Right lobe of liver (tissue), 6 donors: ENCODE measurements at places on chromosomes 11 and 22. TPM values are rescaled to one million over a fixed set of nuclear protein-coding genes. Genes with fewer than 3 reads are reported as not detected.

DNA sequence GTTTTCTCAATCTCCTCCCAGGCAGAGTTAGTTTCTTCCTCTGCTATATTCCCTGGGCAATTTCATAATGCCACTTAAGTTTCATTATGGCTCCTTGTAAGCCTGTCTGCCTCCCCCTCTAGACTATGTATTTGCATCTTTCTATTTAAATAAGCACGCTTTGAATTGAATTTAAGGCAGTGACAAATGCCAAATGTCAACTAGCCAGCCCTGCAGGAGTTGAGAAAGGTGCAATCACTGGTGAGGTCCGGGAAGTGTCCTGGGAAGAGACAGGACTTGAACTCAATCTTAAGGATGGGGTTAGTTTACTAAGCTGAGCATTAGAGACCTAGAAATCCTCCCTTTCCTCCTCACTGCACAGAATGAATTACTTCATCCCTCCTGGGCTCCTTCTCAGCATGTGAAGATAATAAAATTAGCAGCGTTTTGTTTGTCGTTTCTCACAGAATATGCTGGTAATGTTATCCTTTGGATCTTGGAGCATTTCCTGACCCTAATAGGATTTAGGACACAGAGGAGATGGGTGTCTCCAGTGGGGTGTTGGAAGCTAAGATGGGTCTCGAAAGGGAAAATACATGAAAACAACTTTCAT, 1.6 kb downstream of the TCP11L1 start:
- no peak for DNase-seq

DNA sequence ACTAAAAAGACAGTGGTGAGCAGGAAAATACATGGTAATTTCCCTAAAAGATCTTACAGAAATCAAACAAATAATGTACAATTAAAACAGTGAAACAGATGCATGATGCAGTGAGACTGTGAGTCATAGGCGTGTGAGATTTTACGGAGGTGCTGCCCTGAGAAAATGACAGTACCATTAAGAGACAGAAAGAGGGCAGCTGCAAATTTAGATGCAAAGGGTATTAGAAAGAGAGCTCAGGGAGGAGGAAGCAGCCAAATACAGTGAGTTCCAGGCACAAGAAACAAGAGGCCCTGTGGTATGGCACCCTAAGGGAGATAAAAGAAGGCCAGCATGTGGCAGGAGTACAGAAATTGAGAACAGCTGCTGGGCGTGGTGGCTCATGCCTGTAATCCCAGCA, 88.5 kb upstream of the FIBIN start:
- DNase-seq = no peak

GRCh38 chr11:8658321-8659057, 24.0 kb downstream of the TRIM66 start:
- DNase-seq = no peak

- no peak for DNase-seq
These were observed 507.0 kb downstream of the LRRC4C start for GRCh38 chr11:40952479-40952878.

DNA sequence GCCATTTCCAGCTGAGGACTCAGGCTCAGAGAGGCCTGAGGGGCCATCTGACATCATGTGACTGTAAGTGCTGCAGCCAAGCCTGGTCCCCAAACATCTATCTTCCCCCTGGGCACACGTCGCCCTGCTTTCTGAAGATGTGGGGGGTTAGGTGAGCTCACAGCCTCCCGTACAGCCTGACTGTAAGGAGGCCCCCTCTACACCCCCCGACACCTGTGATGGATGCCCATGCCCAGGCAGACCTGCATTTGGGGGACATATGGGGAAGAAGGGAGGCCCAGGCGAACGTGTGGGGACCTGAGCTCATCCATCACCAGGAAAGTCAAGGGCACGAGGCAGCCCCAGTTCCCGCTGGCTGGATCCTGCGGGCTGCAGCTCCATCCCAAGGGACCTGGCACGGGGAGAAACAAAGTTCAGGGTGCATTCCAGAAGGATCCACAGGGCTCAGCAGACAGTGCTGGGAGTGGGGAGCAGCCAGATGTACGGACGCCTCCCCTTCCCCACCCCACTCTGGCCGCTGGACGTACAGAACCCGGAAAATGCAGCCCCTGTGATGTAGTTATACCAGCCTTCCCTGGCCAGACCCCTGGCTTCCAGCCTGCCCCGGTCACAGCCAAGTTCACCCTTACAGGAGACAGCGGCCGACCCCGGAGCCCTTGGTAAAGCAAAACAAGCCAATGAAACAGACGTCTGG, 1431.4 kb downstream of the BRD1 start:
- no peak for DNase-seq

- DNase-seq = no peak
These were observed 4.7 kb upstream of the KDELR3 start for GRCh38 chr22:38462960-38463784.

GRCh38 chr22:23756891-23757290, 2.7 kb upstream of the VPREB3 start:
- no peak for DNase-seq

The OR6A2 gene
- total RNA-seq = not detected

- no peak for DNase-seq
These were observed 14.5 kb downstream of the SEPTIN3 start for GRCh38 chr22:41983513-41984405.

- DNase-seq = no peak
These were observed 102.1 kb downstream of the RASSF10 start for GRCh38 chr11:13110929-13111812.

- peak; percentile 77 for DNase-seq
These were observed 634.3 kb downstream of the OPCML start for GRCh38 chr11:132898021-132898420.

The LRRC55 gene
- total RNA-seq = 0.71 TPM

DNA sequence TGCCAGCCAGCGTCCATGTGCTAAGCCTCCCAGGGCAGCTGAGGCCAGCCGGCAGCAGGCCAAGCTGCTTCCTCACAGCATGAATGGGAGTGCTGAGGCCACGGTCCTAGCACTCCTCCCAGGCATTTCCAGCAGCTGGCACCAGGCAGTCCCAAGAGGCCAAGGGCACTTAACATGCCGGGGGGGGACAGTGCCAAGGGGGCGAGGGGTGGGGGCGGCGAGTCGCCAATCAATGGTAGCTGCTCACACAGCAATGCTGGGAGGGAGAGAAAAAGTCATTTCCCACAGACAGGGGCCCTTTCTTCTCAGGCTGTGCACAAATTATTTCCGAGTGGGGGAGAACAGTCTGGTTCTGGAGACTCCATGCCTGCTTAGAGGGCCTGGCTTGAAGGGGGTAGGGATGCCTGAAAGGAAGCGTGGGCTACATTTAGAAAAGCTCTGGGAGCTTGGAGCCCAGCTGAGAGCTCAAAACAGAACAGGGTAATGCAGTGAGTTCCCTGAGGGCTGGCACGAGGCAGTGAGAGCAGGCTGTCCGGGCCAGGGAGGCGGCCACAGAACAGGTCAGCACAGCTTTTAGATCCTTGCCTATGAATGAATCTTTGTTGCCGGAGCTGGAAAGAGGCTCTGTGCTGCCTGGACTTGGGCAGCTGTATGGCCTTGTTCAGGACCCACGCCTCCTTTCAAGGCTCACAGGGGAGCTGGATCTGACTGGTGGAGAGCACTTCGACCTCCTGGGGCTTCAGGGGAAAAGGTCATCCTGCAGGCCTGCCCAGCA, 14.4 kb upstream of the TBC1D10A start:
- no peak for DNase-seq

GRCh38 chr11:1171985-1172728, 14.4 kb downstream of the MUC5AC start:
- no peak for DNase-seq

GRCh38 chr11:2897048-2897447, 11.5 kb upstream of the CDKN1C start:
- DNase-seq = no peak

GRCh38 chr11:114085965-114086793, 26.7 kb downstream of the ZBTB16 start:
- DNase-seq = peak; percentile 68

DNA sequence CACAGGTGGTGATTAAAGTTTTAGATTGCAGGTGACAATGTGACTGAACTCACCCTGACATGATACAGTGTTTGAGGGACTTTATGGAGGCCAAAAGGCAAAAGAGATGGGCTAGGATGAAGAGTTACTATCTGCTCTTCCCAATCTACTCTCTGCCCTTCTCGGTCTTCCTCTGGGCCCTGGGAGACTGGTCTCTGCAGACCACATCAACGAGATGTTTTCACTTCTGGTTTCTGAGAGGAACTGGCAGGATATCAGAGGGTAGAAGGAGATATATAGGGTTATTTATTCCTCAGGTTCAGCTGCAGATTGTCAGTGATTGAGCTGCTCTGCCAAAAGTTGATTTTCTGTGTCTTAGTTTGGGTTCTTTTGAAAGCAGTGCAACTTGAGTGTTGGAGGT, 32.4 kb upstream of the CD44 start:
- DNase-seq = no peak

DNA sequence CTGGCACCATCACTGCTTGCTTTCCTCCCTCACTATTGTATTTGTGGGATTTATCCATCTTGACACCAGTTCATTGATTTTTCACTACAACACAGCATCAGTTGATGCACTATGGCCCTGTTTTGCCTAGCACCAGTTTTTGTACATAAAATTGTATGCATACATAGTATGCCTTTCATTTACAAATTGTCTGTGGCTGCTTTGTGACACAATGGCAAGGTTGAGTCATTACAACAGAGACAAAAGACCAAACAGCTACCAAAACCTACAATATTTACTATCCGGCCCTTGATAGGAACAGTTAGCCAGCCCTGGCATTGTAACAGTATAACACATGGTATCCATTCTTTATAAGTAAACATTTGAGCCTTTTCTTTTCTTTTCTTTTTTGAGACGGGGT, 150.3 kb downstream of the LDLRAD3 start:
- DNase-seq = no peak

- DNase-seq = no peak
These were observed 20.0 kb downstream of the FIBIN start for GRCh38 chr11:27013781-27014361.

The DGCR6L gene
- total RNA-seq = 66.7 TPM

- no peak for DNase-seq
These were observed 255.1 kb upstream of the B3GAT1 start for GRCh38 chr11:134667175-134667500.

- no peak for DNase-seq
These were observed 85.7 kb downstream of the BLID start for GRCh38 chr11:122030286-122030685.

- no peak for DNase-seq
These were observed 5.2 kb upstream of the SMTN start for GRCh38 chr22:31075961-31076360.

The GPHA2 gene
- total RNA-seq = not detected

DNA sequence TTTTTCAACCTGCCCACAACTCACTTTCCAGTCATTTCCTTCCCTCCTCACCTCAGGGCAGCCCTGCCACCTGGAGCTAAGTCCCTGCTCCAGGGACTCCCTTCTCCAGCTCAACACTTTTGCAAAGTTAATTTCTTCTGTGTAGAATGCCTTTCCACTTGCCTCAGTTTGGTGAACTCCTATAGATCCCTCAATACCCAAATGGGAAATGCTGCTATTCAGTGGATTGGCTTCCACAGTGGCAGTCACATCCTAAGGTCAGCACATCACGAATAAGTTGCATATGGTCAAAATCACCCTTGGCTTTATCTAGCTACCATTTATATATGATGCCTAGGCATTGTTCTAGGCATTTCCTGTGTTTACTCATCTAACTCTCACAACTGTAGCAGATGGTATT, 23.6 kb downstream of the GDPD5 start:
- no peak for DNase-seq

DNA sequence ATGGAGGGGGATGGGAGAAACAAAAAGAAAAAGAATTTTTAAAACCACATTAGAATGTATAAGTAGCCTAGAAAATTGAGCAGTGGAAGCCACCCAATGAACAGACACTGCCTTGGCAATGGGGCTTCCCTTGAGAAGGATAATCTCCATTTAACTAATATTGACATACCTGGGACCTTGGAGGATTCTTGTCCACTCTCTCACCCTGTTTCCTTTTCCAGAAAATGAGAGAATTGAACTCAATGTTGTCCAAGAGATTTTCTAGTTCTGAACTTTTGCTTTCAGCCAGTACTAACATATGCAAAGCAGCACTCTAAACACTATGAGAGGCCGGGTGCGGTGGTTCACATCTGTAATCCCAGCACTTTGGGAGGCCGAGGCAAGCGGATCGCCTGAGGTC, 524 bp downstream of the MS4A8 start:
- DNase-seq = no peak

DNA sequence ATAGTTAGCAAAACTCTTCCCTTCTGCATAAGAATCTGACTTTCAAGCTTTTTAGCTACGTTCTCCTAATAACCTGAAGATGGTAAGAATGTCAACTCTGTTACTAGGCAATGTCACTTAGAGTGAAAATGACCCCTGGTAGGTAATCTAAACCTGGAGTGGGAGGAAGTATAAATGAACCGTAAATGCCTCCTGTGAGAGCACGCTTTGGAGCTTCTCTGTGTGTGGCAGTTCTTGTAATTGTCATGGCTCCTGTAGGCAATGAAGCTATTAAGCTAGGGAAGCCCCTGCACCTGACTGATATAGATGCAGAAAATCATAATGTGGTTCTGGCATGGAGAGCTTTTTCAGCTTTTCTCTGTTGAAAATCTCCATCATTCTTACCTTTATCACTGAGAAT, 29.4 kb downstream of the CALCA start:
- no peak for DNase-seq

The MAPK8IP2 gene
- 1.7 TPM for total RNA-seq

- no peak for DNase-seq
These were observed 551 bp upstream of the DEUP1 start for GRCh38 chr11:93329936-93330445.

The GNAZ gene
- 0.26 TPM for total RNA-seq

- peak; percentile 25 for DNase-seq
These were observed 24.0 kb downstream of the IGLL1 start for GRCh38 chr22:23556026-23556620.

GRCh38 chr22:44702479-44703198, 635 bp downstream of the PRR5 start:
- DNase-seq = no peak

DNA sequence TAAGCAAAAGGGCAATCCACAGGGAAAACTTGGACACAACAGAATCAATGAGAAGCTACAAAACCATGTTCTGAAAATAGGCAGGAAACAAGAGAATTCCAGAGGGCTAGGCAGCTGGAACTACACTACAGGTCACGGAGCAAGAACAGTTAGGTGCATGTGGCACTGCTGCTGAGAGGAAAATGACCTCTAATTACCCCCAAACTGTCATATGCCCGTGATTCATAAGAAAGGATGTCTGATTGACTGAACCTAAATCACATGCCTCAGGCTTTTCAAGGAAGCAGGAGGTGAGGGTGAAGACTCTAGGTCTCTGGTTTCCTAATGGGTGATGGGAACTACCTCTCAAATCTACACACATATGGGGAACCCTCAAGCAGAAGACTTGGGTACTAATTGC, 17.9 kb upstream of the RRAS2 start:
- DNase-seq = no peak

The PLA2G3 gene
- not detected for total RNA-seq

The MMP12 gene
- total RNA-seq = not detected

The OR52N2 gene
- not detected for total RNA-seq

DNA sequence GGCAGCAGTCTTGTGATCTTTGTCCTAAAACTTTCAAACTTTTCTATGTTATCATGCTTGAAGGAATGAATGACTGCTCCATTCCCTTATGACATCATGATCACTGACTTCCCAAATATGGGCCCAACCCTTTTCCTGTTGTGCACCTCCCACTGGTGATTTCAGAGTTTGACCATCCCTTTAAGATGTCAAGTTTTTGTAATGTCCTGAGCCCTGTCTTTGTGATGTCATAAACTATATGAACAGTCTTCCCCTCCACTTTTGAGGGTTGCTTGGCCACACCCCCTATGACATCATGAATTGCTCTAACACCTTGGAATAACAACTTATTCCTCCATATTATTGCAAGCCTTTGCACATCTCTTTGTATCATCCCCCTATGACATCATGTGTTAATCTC, 16.5 kb upstream of the NUCB2 start:
- no peak for DNase-seq

The P2RX6 gene
- not detected for total RNA-seq
